Testis (tissue), 5 donors: ENCODE measurements at places on chromosomes 16 and 17. TPM values are rescaled to one million over a fixed set of nuclear protein-coding genes. Genes with fewer than 3 reads are reported as not detected.

- no peak for DNase-seq
- H3K36me3 ChIP-seq: no peaks in the 10 kb centered on the region
- peaks cover 11% of the 10 kb centered on the region for H3K4me1 ChIP-seq
- no peak overlapping the region for H3K27ac ChIP-seq
These were observed 17.1 kb downstream of the CUEDC1 start for GRCh38 chr17:57938061-57938502.

DNA sequence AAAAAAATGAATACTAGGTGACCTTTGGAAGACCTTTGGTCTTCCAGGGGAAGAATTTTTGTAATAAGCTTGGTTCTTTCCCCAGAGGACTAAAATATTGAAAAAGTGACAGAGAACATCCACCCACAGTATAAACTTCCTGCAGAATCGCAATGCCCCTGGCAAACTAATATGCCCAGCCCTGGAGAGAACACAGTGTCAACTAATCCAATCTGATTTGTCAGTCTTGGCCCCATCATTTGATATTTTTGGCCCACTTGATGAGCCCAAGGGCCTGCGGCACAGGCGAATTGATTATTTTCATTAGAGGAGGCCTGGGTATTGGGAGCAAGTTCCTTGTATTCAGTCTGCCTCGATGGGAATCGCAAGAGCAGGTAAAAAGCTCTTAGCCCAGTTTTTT is 98.4 kb downstream of the MAP2K6 start:
- H3K4me1 ChIP-seq: no peaks in the 10 kb centered on the region
- H3K27ac ChIP-seq: no peak overlapping the region
- no peaks in the 10 kb centered on the region for H3K27me3 ChIP-seq
- H3K36me3 ChIP-seq: no peaks in the 10 kb centered on the region

GRCh38 chr17:1324201-1324771 is 44.8 kb downstream of the TRARG1 start:
- H3K4me3 ChIP-seq: peak overlapping the region; percentile 15
- no peaks in the 10 kb centered on the region for H3K36me3 ChIP-seq
- no peak overlapping the region for H3K27ac ChIP-seq
- peak; percentile 58 for DNase-seq
- H3K27me3 ChIP-seq: no peaks in the 10 kb centered on the region

DNA sequence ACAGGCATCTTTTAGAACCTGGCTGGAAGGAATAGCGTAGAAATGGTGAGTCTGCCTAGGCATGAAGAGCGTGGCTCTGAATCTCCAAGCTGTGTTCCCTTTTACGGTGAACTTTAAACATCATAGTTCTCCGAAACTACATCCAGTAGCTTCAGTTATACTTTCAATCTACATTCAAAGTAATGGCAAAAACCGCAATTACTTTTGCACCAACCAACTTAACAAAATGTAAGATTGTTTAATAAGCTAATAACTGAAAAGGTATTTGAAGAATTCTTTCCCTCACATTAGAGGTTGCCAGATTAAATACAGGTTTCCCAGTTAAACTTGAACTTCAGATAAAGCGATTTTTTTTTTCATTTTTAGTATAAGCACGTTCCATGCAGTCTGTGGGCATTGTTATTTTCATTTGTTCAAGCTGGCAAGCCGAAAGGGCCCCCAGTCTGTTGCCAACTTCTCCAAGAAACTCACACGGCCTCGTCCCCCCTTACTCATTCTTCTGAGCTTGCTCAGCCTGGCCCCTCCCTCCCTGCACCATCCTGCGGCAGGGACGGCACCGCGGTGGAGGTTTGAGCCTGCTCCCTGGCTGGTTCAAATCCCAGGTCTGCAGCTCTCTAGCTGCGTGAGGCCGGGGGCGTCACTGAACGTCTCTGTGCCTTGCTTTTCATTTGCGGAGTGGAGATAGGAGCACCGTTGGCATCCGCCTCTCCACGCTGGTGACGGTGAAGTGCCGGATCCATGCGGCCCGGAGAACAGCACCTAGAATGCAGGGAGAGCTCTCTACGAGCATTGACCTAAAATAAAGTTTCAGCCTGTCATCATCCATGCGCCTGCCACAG is 3.5 kb upstream of the MTHFSD start:
- H3K36me3 ChIP-seq: no peaks in the 10 kb centered on the region
- H3K27me3 ChIP-seq: no peaks in the 10 kb centered on the region
- no peak for DNase-seq

DNA sequence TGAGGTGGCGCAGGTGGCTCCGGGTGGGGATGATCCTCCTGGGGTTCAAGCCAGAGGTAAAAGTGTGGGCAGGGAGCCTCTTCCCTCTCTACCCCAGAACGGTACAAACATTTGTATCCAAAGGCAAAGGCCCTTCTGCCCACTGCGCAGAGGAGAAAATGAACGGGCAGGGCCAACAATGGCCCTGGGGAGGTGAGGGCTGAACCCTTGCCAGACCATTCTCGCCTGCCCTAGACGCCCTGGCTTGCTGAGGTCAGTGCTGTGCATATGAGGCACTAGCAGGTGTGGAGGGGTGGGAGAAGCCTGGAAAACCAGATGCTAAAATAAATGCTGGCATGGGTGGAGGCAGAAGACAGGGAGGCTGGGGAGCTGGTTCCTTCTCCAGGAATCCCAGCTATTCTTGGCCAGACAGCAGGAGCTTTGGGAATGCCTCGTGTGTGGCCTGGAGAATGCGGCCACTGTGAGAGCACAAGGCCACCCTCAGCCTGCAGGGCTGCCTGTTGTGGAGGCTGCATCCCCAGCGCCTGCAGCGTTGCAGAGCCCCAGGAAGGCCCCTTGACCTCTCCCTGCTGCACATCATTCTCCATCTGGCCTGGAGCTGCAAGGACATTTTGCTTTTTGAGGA is 4.5 kb downstream of the C17orf50 start:
- no peaks in the 10 kb centered on the region for H3K36me3 ChIP-seq
- peak; percentile 65 for DNase-seq
- H3K27me3 ChIP-seq: no peaks in the 10 kb centered on the region

DNA sequence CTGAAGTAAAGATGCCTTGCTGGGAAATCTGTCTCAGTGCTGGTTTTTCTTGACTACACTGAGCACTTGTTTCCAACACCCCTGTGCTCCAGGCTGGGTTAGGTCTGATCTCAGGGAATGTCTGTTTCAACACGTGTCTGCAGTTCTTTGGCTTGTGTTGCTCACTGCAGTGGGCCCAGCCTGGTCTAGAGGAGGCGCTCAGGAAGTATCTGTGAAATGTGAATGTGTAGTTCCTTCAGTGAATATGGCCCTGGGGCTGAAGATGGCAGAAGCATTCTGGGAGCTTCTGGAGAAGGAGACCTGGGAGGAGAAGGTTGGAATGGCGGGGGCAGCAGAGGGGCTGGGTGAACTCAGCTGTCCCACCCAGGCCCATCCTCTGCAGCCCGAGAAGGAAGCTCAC is 8.1 kb upstream of the YPEL3 start:
- no peaks in the 10 kb centered on the region for H3K4me1 ChIP-seq
- H3K27ac ChIP-seq: no peak overlapping the region
- H3K27me3 ChIP-seq: no peaks in the 10 kb centered on the region
- H3K36me3 ChIP-seq: no peaks in the 10 kb centered on the region

DNA sequence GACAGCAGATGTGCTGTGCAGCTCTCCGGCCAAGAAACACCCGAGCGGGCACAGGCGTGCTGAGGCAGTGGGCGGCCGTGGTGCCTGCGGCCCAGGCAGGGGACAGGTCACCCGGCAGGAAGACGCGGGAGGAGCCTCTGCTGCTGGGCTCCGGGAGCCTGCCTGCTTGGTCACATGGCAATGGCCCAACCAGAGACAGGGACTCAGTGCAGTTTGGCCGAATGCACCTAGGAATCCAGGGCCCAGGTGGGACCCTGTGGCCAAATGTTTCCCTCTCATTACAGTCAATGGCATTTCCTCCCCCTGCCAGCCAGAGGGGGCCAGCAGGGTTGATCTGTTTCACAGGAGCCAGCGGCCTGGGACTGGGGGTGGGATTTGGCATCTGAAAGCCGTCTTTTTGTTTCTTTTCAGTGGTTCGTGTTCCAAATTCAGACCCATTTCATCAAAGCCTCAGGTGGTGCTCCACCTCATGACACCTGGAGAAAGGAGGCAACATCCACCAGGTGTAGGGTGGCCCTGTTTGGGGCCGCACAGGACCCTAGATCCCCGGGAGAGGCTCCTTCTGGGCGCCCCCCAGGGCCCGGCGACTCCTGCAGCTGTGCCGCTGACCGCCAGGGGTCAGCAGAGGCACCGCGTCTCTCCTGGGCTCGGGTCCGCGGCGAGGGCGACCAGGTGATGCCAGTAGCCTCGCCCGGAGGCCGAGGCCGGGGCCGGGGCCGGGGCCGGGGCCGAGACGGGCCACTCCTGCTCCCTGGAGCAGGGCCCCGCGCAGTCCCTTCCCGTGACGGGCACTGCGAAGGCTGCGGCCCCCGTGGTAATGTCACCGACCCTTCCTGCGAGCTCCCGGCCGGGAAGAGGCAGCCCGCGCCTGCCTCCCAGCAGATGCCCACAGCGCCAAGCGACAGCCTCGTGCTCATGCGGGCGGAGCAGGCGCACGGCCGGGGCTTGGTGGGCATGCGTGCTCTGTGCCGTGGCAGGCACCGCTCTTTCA is 118.5 kb downstream of the C16orf78 start:
- H3K4me3 ChIP-seq: peak overlapping the region; percentile 42
- no peaks in the 10 kb centered on the region for H3K27me3 ChIP-seq
- DNase-seq: peak; percentile 75

- H3K27me3 ChIP-seq: no peaks in the 10 kb centered on the region
- no peak overlapping the region for H3K27ac ChIP-seq
- H3K4me3 ChIP-seq: no peak overlapping the region
- H3K36me3 ChIP-seq: no peaks in the 10 kb centered on the region
- H3K4me1 ChIP-seq: peaks cover 24% of the 10 kb centered on the region
- no peak for DNase-seq
These were observed 3.9 kb downstream of the TMEM94 start for GRCh38 chr17:75460295-75460694.

- no peaks in the 10 kb centered on the region for H3K36me3 ChIP-seq
- peak overlapping the region; percentile 98 for H3K4me3 ChIP-seq
- H3K27me3 ChIP-seq: no peaks in the 10 kb centered on the region
These were observed 794 bp downstream of the ANKS3 start for GRCh38 chr16:4733211-4733742.

DNA sequence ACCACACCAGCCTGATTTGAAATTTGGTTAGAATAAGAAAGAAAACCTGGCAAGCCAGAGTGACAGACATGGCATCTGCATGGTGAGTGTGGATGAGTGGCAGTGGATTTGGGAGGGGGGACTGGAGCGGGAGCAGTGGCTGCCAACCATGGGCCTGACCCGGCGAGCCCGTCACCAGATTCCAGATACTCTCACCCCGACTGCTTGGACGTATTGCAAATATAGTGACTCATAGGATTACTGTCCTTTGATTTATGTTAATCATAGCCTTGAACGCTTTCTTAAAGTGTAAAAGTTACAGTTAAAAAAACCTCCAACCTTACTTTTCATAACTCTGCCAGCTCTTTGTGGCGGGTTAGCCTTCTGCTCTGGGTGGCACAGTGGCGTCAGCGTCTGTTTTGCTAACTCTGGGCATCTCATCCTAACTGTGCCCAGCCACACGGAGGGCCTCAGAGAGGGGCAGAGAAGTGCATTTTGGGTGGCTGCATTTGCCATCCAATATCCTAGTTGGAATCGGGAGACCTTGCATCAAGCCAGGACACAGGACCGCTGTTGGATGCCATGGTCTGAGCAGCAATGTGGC is 26.8 kb upstream of the FOXK2 start:
- no peak overlapping the region for H3K27ac ChIP-seq
- H3K36me3 ChIP-seq: no peaks in the 10 kb centered on the region
- no peak overlapping the region for H3K4me3 ChIP-seq
- no peaks in the 10 kb centered on the region for H3K27me3 ChIP-seq

GRCh38 chr16:85602402-85603202 is 10.5 kb upstream of the GSE1 start:
- H3K27me3 ChIP-seq: no peaks in the 10 kb centered on the region
- no peak for DNase-seq
- no peak overlapping the region for H3K4me3 ChIP-seq
- H3K36me3 ChIP-seq: no peaks in the 10 kb centered on the region

GRCh38 chr16:57297856-57298255 is 13.4 kb upstream of the PLLP start:
- no peak overlapping the region for H3K4me3 ChIP-seq
- H3K36me3 ChIP-seq: no peaks in the 10 kb centered on the region
- H3K4me1 ChIP-seq: peaks cover 18% of the 10 kb centered on the region
- H3K27me3 ChIP-seq: no peaks in the 10 kb centered on the region
- no peak overlapping the region for H3K27ac ChIP-seq
- no peak for DNase-seq

- H3K27ac ChIP-seq: no peak overlapping the region
- H3K27me3 ChIP-seq: no peaks in the 10 kb centered on the region
- H3K4me3 ChIP-seq: no peak overlapping the region
- no peak for DNase-seq
- no peaks in the 10 kb centered on the region for H3K36me3 ChIP-seq
These were observed 9.5 kb downstream of the UTS2R start for GRCh38 chr17:82380860-82381702.

DNA sequence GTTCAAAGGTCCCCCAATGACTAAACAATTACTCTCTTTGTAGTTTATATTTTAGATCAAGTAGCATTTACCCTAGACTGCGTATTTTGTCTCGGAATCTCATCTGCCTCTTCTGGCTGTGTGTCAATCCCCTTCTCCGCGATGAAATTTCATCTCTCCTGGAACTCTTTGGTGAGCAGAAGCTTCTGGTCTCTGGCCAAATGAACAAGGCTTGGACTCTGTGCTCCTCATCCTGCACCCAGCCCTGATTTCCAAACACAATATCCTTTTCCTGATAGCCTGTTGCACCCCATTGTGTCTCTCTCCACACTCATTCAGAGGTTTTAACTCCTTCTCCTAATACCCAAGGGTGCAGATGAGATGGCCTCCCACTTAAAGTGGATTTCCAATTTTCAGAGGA is 609.4 kb upstream of the CDH5 start:
- no peak overlapping the region for H3K4me3 ChIP-seq
- H3K36me3 ChIP-seq: no peaks in the 10 kb centered on the region
- H3K27ac ChIP-seq: no peak overlapping the region

- H3K27me3 ChIP-seq: no peaks in the 10 kb centered on the region
- H3K4me1 ChIP-seq: no peaks in the 10 kb centered on the region
- no peak for DNase-seq
- no peak overlapping the region for H3K27ac ChIP-seq
- H3K36me3 ChIP-seq: no peaks in the 10 kb centered on the region
These were observed 32.4 kb downstream of the SNX11 start for GRCh38 chr17:48139944-48140343.

WBP2 gene
- total RNA-seq: 96.1 TPM

SCNN1G gene
- 0.19 TPM for total RNA-seq

RAMP2 gene
- total RNA-seq: 6.9 TPM

CA7 gene
- total RNA-seq: 1.9 TPM

CHST6 gene
- total RNA-seq: 6.1 TPM

CCDC57 gene
- 111 TPM for total RNA-seq

NHLRC4 gene
- 4.5 TPM for total RNA-seq

CNGB1 gene
- 0.87 TPM for total RNA-seq
